ENCODE measurements at places on chromosomes 2 and 18.

GRCh38 chr18:2169656-2170055 is 401.6 kb downstream of the METTL4 start:
- DNase-seq, result no peak

- DNase-seq, result no peak
These were observed 57.6 kb downstream of the DOCK10 start for GRCh38 chr2:224984637-224985036.

GRCh38 chr18:11369556-11369955 is 220.2 kb upstream of the PIEZO2 start:
- no peak for DNase-seq

- DNase-seq, result no peak
These were observed 90.0 kb upstream of the TAF1B start for GRCh38 chr2:9753276-9753600.

GRCh38 chr2:122236152-122236874 is 480.9 kb downstream of the TSN start:
- DNase-seq, result no peak

DNA sequence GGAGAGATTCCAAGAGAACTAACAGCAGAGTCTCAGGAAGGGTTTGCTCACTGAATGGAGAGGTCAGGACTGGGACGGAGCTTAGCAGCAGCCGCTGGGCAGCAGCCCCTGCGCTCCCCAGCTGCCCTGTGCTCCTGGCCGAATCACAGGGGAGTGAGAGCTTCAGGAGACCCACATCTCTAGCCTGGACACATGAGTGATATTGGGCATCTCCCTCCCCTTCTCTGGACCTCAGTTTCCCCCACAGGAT is 511 bp downstream of the MATN3 start:
- DNase-seq, result no peak

- no peak for DNase-seq
These were observed 8.0 kb downstream of the TUBA3E start for GRCh38 chr2:130190237-130190636.

DNA sequence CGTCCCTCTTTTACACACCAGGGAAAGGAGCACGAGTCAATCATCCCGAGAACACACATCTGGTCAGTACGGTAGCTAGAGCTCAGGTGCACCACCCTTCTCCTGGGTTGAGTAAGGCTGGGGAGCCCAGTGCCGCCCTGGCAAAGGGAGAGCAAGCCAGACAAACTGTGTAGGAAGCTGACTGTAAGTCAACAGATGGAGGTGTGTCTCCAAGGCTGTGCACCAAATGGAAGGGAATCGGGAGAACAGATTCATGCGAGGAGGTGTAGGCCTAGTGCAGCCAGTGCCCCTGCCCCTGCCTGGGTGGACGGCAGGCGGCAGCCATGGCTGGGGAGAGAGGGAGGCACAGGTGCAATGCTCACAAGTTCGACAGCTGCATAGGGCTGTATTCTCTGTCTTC is 65.7 kb downstream of the CELF4 start:
- DNase-seq, result no peak

- no peak for DNase-seq
These were observed 21.7 kb downstream of the ASPRV1 start for GRCh38 chr2:69939722-69940121.

DNA sequence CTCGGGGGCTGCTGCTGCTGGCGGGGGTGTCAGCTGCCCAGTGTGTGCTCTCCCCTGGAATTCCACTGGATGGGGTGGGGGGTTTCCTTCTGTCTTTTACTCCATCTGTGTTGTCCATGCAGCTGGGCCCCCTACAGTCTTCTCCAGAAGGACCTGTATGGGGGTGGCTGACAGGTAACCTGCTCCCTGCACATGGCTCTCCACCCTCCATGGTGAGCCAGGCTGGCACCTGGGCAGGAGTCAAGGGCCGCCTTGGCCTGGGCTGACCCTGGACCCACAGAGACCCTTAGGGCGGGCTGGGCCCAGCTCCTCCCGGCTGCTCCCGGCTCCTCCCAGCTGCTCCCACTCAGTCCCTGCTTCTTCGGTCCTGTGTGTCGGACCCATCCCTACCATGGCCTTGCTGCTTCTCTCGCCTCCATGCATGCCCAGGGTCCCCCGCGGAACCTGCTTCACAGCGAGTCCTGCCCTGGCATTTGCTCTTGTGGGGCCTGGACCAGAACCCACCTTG is 15.0 kb downstream of the SNTG2 start:
- no peak for DNase-seq

GRCh38 chr2:26627350-26628105 is 13.6 kb downstream of the CIB4 start:
- no peak for DNase-seq

DNA sequence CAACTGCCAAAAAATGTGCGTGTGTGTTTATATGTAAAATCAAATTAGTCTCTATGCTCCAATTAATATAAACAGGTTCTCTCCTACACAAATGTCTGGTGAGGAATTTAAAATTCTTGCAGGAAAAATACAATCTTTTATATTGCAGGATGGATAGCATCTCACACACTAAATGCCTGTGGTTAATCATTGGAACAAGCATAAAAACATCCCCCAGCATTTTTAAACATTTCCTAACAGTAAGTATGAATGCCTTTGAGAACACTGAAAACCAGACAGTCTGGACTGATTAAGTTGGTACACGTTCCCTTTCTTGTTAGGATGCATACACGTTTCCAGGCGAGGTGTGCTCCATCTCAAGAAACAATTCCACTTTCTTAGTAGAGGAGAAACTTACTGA is 29.9 kb upstream of the PDE1A start:
- no peak for DNase-seq

GRCh38 chr2:97718942-97719341 is 5.6 kb downstream of the ZAP70 start:
- DNase-seq, result no peak

DNA sequence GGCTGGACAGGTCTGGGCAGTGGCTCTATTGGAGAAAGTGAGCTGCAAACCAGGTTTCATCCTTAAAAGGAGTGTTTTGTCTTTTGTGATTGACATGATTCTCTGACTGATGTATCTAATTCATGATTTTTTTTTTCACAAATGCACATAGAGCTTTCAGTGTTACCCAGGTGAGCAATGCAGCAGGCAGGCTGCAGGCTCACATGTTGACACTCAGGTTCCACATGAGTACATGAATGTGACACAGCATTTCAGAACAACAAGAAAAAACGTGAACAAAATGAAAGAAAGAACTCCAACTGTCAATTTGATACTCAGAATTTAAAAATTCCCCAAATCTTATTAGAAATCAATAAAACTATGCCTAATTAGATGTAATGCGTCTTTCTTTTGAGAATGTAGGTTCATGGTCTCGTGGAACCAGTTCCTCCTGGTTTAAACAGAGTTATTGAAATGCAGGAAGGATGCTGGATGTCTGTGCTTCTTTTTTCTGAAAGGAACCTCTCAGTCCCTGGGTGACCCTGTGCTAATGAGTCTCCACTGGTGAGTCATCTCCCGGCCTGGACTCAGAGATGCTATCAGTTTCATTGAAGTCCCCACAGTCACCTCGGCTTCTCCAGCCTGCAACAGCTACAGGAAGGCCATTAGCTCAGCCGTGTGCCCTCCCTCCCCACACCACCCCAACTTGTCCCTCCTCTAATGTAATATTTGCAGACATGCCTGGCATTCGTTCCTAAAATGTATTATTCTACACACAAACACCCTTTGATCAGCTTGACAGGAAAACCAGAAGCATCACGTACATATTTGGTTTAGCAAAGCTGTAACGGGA is 430.4 kb downstream of the LPIN1 start:
- DNase-seq, result no peak

DNA sequence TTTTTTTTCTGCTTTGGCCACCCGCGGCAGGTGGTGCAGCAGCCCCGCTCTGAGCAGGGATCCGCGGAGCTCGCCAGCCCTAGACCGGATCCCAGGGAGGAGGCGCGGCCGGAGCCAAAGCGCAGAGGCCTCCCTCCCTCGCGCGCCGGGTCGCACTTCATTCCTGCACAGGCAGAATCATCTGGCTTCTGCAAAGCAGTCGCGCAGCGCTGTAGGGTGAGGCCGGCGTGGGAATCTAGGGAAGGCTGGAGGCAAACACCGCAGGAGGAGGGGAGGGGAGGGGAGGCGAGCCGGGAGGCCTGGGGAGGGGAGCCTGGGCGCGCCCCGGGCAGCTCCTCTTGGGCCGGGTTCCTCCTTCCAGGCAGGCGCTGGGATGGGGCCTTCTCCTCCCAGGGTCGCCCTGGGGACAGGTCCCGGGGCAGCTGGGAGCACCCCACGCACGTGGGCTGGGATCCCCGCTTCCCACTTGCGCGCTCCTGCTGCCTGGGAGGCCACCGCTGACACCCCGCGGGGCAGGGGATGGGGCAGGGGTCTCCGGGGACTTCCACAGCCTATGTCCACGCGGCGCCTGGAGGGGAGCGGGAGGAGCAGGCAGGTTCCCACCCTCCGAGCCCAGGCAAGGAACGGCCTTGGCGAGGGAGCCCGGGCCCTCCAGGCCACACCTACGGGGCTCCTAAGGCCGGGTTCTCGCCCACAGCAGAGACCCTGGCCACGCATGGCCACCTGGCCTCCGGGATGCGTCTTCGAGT is 45.0 kb downstream of the MBP start:
- DNase-seq, result no peak

DNA sequence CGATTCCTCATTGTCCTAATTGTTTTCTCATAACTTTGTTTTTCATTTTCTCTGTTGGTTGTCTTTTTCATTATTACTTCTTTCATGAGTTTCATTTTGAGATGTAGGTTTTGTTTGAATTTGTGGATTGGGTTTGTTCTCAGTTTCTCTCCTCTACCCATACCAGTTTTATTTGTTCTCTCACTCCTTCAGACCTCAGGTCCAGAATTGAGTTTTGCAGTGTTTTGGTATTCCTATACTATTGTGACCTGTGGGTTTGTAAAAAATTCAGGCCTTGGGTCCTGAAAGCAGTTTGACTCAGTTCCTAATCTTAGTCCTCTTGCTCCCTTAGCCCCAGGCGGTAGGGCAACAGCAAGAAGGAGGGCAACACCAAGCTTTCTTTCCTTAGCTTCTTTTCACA is 28.3 kb upstream of the UBE2E3 start:
- no peak for DNase-seq

GRCh38 chr2:3571284-3571683 is 3.8 kb upstream of the RPS7 start:
- DNase-seq, result no peak

DNA sequence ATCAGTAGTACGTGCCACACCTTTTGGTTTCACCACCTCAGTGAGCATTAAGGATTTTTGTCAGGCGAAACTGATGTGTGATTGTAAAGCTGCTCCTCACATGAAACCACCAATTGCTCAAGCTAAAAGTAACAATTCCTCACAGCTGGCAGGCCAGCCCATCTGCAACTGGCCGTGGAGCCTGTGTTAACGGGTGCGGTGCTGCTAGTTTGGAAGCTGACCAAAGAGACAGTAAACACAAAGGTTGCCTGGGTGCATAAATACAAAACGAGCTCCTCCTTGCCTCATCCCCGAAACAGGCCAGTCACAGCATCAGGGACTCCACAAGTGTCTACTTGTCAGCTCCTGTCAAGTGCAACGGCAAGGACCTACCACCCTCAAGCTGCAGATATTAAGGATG is 32.0 kb downstream of the LGALSL start:
- no peak for DNase-seq

DNA sequence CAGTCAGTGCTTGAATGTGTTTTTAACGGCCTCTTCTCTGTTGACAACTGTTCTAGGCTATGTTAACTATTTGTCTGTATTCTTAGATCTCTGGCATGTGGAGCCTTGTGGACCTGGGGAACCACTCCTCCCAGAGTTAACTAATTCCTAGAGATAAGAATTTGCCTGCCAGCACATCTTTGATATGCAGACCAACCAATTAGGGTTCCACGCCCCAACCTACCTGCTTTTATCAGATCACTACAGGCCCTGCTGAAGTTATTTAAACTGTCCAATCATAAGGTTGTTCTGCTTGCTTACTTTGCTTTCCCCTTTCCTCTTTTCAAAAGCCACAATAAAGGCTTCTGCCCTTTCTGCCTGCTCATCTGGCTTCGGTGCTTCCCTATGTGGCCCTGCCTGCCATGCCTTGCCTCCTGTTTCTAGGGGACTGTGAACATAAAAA is 8.5 kb upstream of the CYBRD1 start:
- DNase-seq, result no peak

GRCh38 chr2:107817378-107817777 is 9.3 kb upstream of the RGPD4 start:
- no peak for DNase-seq

DNA sequence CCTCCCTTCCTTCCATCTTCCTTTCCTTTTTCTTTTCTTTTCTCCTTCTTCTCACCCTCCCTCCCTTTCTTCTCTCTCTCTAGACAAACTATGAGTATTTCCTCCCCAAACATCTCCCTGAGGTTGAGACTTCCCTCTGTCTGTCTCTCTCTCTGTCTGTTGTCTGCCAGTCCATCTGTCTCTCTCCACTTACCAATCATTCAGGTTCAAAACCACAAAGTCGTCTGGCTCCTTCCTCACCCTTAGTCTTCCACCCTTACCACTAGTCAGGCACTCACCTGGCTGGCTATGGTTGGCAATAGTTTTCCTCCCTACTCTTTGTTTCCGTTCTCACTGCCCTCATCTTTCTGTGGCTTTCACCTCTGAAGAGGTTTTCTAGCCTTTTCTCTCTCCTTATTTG is 12.9 kb downstream of the CCL20 start:
- no peak for DNase-seq

- no peak for DNase-seq
These were observed 66.5 kb downstream of the PDCL3 start for GRCh38 chr2:100629309-100629708.

- DNase-seq, result no peak
These were observed 19.9 kb downstream of the ABCG5 start for GRCh38 chr2:43818761-43819160.

DNA sequence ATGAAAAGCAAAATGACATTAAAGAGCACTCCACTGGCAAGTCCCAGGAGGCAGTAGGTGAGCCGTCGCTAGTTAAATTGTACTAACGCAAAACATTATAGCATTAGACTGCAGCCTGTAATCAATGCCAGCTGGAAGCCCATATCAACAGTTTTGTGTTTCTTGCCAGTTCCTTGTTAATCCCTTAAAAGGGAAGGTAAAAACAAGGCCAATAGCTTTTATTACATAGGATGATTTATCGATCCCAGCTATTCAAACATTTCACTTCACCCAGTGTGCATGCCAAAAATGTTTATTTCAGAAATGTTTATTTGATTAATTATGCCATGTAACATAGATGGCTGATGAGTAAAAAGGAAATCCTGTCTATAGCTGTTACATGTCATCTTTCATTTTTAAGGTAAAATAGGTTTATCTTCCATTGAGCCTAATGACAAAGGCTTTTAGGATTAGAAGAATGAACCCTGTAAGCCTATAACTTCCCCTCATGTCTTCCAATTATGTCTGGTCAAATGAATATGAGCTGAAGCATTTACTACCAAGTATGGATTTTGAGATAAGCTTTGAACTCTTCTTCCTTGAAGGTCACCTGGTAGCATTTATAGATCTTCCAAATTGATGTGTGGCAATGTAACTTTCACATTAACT is 591.2 kb downstream of the RNF144A start:
- DNase-seq, result no peak

GRCh38 chr18:79571211-79572092 is 108.2 kb upstream of the CTDP1 start:
- no peak for DNase-seq
